ENCODE measurements at places on chromosomes 13 and 19.
A peak's percentile ranks its signal among the peaks of the same experiment; 100 is the strongest.

DNA sequence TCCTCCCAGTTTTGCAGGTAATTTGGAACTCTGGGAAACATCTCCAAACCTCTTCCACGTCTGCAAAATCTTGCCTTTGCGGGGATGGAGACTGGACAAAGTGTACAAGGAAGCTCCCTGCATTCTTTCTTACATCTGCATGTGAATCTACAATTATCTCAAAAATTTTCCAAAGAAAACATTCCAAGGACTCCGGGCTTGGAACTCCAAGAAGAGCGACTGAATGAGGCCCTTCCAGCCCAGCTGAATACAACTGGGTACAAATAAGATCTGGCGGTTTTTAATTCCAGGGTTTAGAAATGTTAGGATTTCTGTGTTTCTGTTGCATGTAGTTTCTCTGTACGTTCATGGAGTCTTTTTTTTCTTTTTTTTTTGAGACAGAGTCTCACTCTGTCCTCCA, 28.5 kb downstream of the EXOC3L2 start:
- DNase-seq = no peak

DNA sequence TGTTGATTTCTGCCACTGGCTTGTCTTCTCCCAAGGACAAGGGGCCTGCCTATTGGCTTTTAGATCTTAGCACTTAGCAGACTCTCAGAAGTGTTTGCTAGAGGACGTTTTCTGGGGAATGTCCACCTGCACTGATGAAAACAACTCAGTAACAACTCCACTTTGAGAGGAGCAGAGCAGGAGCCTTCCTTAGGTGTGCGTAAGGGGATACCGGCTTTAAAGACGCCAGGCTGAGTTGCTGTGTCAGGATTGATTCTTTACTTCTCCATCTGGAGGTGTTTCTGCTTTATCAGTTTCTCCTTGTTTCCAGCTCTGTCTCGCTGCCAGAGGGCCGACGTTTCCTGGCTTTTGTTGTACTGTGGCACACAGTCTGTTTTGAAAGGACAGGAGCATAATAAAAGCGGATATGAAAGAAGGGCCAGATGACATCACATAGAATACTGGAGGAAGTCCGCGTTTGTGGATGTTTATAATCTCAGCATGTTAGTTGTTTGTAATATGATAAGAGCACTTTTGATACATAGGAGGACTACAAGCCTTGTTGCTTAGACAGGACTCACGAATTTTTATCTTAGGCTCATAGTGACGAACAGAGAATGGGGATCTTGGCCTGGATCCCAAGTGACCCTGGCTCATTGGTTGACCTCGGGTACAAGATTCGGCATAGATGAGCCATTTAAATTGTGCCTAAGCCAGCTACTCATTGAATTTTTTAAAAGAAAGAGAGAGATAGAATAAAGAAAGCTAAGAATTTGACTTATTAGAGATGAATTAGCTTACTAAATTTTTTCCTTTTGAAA, 34.6 kb downstream of the COL4A2 start:
- no peak for DNase-seq

- peak; percentile 39 for DNase-seq
Measured at GRCh38 chr19:45632468-45633196, 6.6 kb downstream of the EML2 start.

DNA sequence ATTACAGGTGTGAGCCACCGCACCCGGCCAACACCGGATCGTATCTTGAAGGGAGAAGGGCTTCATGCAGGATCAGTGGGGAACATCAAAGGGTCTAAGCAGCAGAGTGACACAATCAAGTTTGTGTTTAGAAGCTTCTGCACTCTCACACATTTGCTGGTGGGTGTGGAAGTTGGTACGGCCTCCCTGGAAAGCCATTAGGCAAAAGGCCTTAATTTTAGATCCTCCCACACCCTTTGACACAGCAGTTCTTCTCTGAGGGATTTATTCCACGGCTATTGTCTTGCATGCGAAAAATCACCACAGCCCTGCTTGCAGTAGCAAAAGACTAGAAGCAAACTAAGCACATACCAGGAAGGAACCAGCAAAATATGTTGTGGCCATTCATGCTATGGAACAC, 18.3 kb upstream of the SLC1A5 start:
- DNase-seq = no peak

DNA sequence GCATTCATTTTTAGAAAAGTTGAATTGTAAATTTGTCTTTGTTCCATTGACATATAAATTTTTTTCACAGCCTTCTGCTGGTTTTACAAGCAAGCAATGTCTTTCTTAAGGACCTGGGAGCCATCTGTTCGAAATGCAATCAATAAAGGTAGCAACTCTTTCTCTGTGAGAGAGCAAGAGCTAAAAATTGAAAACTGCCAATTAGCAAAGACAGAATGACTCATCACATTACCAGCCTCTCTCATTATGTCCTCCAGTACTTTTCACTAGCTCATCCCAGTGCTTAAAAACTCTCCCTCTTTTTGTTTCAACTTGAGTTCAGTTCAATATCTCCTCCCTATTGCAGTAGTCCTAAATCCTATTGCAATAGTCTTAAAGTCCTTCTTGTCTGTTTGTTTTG, 760.7 kb upstream of the SLITRK6 start:
- DNase-seq = no peak

GRCh38 chr19:16869331-16869972, 19.3 kb upstream of the F2RL3 start:
- DNase-seq = no peak

GRCh38 chr19:40690050-40690692, at the start of gene NUMBL:
TSS of gene NUMBL (minus strand) at chr19:40690651. CDS start at chr19:40690483, 168 bp downstream.
- no peak for DNase-seq

DNA sequence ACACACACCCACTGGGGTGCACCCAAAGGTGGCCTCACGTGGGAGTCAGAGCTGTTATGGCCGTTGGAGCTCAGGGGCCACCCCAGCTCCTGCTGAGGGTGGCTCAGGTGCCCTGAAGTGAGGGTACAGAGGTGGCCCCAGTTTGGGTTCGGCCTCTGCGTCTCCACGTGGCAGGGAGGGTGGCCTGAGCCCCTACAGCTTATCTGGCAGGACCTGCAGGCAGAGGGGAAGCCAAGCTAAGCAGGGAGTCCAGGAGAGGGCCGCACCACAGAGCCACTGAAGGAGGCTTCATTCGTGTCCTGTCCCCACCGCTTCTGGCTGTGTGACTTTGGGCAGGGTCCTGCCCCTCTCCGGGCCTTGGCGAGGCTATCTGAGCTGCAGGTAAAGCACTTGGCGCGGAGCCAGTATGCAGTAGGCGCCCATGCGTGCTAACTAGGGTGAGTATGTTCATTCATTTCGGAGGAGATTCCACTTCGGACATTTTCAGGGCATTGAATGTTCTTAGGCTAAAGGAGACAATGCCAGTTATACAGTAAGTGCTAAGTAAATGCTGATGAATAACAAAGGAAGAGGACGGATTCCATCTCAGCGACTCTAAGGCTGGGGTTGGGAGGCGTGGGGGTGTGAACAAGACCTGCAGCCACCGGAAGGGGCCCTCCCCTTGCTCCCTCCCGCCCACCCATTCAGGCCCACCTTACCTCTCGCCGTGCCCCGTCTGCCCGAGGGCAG, 4.9 kb downstream of the REX1BD start:
- no peak for DNase-seq

- no peak for DNase-seq
Measured at GRCh38 chr13:50132904-50133357, 117.7 kb downstream of the KCNRG start.

DNA sequence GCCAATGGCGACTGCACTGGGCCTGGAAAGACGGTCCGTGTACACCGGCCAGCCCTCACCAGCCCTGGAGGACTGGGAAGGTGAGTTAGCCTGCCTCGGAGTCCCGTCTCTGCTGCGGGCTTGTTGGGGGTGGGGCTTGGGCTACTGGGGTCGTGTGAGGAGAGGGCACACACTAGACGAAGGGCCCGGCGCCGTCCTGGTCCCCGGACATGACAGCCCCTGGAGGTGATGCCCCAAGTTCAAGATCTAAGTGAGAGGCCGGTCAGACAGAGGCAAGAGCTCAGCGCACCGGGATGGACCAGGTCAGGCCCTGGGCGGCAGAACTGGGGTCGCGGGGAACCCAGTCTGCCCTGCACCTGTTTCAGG, 1.6 kb downstream of the CILP2 start:
- DNase-seq = no peak

- DNase-seq = no peak
Measured at GRCh38 chr13:97335488-97336134, 98.4 kb upstream of the RAP2A start.

GRCh38 chr19:924553-925086, 1.2 kb upstream of the ARID3A start:
- DNase-seq = no peak

- no peak for DNase-seq
Measured at GRCh38 chr13:110524541-110525257, 36.8 kb downstream of the RAB20 start.

DNA sequence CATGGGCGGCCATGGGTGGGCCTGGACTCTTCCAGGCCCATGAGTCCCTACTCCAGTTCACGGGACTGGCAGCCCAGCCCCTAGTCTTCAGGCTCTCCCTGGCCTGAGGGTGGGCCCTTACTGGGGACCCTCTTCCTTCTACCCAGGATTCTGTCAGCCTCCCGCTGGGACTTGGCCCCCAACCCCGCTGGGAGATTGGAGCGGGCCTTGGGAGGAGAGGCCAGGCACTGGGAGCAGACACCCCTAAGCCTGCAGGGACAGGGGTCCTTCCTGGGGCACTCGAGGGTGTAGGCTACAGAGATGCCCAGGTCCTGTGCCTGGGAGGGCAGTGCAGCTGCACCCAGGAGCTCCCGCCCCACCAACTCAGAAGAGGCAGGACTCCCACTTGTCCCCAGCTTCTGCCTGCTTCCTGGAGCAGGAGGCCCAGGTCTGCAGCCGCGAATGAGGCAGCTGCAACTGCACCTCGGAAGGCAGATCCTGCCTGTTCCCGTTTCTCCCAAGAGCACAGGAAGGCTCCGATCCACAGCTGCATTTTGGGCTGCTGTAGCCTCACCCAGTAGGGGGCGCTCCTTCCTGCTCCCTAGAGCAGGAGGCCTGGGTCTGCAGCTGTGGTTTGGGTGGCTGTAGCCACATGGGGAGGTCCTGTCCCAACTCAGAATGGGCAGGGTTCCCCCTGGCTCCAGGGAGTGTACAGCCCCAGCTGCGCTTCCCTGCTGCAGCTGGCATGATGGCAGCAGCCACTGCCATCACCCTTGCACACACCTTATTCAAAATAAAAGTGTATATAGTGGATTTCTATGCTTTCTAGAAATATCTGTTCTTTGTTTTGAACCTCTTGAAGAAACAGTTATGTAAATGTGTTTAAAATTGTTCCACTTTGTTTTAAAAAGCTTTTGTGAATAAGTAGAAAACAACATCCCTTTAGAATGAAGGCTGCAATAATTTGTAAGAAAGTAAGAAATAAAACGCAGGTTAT, 46.8 kb downstream of the TEX26 start:
- DNase-seq = peak; percentile 11

GRCh38 chr13:21060338-21061028, 903 bp downstream of the LATS2 start:
- DNase-seq = no peak

GRCh38 chr19:2610637-2611482, 91.6 kb downstream of the GNG7 start:
- DNase-seq = peak; percentile 83

- no peak for DNase-seq
Measured at GRCh38 chr19:39416152-39417120, 4.0 kb downstream of the PLEKHG2 start.

GRCh38 chr19:38830039-38830733, 1.4 kb downstream of the ECH1 start:
- no peak for DNase-seq

- peak; percentile 35 for DNase-seq
Measured at GRCh38 chr13:31909864-31910551, 121.6 kb upstream of the FRY start.

GRCh38 chr13:53311561-53311960, 282.9 kb downstream of the OLFM4 start:
- no peak for DNase-seq

- no peak for DNase-seq
Measured at GRCh38 chr19:39970425-39970674, 615 bp upstream of the PSMC4 start.

Data from activated T-cell treated with anti-CD3 and anti-CD28 coated beads for 24 hours (primary cell).